Endodermal cell (in vitro differentiated cells): ENCODE measurements at places on chromosomes 2 and 18.

- DNase-seq: no peak
Measured at GRCh38 chr18:23619388-23619881, 33.1 kb upstream of the NPC1 start.

DNA sequence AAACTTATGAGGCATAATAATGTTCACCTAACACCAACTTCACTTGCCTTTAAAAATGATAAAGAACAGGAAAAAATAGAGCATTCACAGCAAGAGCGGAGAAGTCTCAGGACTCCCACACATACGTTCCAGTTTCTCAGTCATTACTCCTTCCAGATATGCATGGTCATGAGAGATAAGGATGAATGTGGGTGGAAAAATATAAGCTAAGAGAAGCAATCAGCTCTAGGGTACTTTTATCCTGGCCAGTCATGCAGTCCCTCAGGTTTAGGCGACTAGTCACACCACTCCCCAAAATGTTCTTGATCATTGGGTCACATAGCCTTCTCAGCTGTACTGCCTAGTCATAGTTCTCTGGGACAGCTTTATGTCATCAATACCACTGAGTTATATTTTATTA, 29.2 kb upstream of the CCDC178 start:
- no peak for DNase-seq

DNA sequence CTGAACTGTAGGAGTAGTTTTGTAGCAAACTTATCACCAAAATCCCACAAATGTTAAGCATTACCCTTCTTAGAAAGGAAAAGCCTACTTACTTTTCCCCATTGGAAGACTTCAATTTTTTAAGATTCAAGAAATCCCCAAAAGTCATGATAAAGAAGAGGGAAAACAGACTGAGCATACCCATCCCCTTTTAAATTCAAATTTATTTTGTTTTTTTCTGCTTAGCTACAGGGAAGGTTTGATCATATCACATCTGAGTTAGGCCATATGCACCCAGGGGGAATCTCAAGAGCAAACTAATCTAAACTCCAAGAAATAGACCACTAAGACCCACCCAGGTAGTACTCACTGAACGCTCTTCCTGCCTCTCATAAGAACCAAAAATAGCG, 174.6 kb downstream of the TGIF1 start:
- DNase-seq: no peak

- DNase-seq: peak; percentile 63
Measured at GRCh38 chr2:156322686-156323231, 9.8 kb downstream of the NR4A2 start.

GRCh38 chr2:217863883-217864282, 138.9 kb downstream of the TNS1 start:
- DNase-seq: peak; percentile 43

GRCh38 chr2:236665101-236665500, 95.5 kb downstream of the ACKR3 start:
- DNase-seq: no peak

GRCh38 chr2:100017633-100018032, 124.8 kb downstream of the AFF3 start:
- no peak for DNase-seq

- peak; percentile 75 for DNase-seq
Measured at GRCh38 chr2:9631878-9632700, 1.3 kb upstream of the YWHAQ start.

- DNase-seq: no peak
Measured at GRCh38 chr18:1392046-1392445, 487.4 kb downstream of the ADCYAP1 start.

DNA sequence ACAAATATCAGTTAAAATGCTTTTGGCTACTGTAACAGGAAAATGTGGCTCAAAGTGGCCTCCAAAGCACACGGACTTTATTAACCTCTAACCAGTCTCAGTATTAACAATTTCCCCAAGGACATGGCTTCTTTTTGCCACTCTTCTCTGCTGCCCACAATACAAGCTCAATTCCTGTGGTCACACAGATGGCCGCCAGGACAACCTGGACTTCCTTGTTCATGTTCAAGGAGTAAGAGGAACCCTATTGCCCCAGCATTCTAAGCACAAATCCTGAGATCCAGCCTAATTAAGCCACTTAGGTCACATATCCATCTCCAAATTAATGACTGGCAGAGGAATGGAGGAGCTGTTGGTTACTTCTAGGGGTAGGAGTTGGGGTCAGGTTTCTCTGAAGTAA, 38.2 kb downstream of the AOX1 start:
- DNase-seq: no peak
